ENCODE measurements at places on chromosomes 4 and X.

GRCh38 chrX:23752740-23753415, 9.8 kb upstream of the ACOT9 start:
- DNase-seq: no peak

DNA sequence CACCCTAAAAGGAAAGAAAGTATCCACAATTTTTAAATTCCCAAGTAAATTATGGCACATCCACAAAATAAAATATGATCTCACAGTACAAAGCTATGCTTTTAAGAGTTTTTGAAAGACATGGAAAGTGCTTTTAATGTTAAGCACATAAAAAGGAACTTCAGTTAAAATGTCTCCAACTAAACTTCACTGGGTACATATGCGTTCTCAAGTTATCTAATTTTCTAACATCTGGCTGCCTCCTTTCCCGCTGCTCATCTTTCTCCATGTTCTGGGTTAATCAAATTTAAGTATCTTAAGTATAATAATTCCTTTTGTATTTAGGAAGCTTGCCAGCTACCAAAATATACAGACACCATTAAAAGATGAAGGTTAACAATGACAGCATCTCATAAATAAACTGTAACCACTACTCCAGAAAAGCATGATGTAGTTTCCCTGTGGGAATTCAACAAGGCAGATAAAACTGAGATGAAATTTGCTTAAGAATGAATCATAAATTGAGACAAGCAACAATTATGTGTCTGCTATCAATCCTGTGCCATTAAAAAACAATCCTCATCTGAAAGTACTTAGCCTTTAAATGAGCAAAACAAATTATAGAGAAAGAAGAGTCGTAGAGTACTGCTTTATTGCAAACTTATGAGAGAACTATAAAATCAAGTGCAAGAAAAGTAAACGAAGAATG, 25.1 kb downstream of the PRSS12 start:
- DNase-seq: no peak

DNA sequence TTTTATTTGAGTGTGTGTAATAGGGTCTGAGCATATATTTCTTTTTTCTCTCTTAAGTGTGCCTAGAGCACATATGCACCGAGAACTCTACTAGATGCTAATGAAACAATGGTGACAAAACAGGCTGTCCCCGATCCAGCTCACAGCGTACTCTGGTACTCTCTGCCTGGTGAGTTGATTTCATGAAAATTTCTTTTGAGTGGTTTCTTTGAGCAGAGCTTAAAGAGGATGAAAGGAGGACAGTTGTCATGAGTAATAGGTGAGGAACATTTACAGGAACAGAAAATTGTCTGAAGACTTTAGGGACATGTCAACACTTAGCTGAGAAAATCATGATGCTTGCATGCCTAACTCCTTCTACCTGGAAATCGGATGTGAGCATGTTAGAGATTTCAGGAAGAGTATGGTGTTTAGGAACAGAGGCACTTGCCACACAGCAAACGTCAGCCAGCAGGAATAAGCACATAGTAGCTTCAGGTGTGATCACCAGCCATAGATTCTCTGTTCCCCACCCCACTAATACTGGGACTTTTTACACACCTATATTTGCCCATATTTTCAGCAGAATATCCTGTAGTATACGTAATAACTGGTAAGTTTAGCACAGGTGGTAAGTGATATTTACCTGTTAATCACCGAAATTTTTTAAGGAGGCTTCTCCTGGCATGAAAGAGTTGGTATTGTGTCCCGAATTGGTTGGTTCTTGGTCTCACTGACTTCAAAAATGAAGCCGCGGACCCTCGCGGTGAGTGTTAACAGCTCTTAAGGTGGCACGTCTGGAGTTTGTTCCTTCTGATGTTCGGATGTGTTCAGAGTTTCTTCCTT, 111.1 kb downstream of the ZNF330 start:
- DNase-seq: no peak

- DNase-seq: peak; percentile 31
Observed at GRCh38 chr4:10554694-10555093, 97.5 kb upstream of the ZNF518B start.

- DNase-seq: no peak
Observed at GRCh38 chr4:72484981-72485380, 84.0 kb downstream of the ADAMTS3 start.

All from GM12878 (cell line).